ENCODE measurements at places on chromosomes 12 and 14.
A peak's percentile ranks its signal among the peaks of the same experiment; 100 is the strongest.

GRCh38 chr14:44564908-44565307, 57.8 kb upstream of the FSCB start:
- no peak for DNase-seq

DNA sequence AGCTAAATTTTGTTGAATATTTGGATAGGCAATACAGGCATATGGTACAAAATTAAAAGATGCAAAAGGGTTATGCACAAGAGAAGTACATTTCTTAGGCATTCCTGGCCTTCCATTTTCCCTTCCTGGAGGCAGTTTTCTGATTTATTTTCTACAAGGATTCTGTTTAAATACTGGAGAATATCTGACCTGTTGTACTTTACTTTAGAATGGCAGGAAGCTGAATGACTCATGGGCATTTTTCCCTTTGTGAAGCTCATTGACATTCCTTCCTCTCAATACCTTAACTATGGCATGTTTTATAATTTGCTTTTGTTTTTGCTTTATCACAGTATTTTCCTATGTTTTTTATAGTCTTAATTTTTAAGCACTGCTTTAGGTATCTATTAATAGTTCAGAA, 62.7 kb downstream of the RCOR1 start:
- DNase-seq: no peak

- DNase-seq: no peak
These were observed 124.8 kb downstream of the HMGA2 start for GRCh38 chr12:65949009-65949623.

GRCh38 chr14:75273272-75274049, 5.2 kb upstream of the FOS start:
- DNase-seq: no peak

DNA sequence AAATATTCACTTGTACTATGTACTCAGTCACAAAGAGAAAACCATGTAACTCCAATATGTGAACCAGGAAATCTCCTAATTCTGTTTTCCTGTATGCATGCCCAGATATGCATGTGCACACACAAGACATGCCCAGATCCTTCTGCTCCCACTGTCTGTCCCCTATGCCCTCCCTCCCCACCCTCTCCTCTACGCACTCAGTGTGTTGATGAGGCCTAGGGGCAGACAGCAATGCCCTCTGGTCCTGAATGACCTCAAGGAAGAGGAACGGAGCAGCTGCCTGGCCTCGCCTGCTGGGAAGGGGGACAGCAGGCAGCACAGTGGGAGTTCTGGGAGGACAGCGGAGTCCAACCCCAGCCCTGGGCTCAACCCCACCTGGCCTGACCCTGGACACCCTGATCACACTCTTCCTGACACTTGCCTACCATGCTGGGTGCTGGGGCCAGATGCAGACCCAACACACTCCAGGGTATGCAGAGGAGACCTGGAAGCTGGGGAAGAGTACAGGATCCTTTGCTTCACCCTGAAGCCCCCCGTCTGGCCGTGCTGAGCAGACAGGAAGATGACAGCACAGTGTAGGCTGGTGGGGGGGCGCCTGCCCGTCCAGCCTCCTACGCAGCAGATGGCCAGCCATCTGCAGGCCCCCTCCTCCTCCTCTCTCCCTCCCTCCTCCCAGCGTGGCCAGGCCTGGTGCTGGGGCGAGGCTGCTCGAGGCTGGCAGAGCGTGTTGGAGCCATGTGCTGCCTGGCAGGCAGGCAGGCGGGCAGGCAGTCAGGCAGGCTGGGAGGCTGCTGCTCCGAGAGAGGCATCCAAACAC, 106.6 kb upstream of the NCOR2 start:
- DNase-seq: peak; percentile 95

DNA sequence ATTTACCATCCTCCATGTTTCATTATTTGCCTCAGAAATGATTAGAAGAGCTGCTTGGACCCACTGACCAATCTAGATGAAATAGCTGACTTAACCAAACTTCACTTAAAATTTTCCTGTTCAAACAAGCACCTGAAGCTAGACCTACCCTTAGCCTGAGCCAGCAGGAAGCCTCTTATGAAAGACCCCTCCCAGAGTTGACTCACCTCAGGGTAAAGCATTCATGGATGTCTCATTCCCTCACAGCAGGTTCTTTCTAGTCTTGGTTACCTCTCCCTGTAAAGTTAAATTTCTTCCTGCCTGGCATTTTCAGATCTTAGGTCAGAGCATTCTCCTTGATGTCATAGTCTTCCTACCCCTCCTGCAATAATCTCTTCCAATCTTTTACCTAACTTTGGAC, 1209.8 kb downstream of the FLRT2 start:
- DNase-seq: no peak

- DNase-seq: no peak
These were observed 240.9 kb downstream of the FBXL14 start for GRCh38 chr12:1353451-1353850.

DNA sequence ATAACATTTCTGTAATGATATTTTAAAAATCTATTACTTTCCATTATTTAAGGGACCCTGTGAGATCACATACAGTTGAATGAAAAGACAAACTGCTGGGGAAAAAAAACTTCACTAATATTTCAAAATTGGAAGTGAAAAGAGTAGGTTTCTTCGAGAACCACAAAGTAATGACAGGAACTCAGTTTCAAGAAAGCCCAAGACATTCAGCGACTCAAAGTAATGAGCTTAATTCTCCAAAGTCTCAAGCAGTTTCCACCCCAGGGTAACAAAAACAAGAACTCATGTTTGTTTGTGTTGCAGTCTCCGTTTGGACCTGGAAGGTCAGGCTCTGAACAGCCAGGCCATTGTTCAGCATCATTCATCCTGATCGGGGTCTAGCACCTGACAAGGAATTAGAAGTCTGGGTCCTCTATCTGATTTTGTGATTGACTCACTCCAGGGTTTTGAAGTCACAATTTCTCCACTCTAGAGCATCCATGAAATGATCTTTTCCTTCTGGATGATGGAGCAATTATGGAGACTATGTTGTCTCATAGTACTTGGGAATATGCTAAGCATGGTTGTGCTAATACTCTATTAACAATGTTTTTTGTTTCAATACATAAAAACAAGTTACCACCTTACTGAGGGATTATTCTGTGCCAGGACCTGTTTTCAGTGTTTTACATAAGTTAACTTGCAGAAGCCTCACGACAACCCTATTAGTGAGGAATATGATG, 126.9 kb downstream of the SLC25A21 start:
- DNase-seq: no peak

DNA sequence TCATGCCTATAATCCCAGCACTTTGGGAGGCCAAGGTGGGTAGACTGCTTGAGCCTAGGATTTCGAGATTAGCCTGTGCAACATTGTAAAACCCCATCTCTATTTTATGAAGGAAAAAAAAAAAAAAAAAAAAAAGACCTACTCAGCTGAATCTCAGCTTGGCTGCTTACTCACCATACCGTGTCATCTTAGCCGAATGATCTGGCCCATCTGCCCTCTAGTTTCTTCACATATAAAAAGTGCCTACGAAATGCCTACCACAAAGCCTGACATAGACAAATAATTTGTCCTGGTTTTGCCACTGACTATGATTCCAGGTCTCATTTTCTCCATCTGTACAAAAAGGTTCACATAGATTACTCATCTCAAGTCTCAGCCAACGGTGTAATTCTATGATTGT, 10.1 kb downstream of the DIABLO start:
- no peak for DNase-seq

- no peak for DNase-seq
These were observed 95.7 kb downstream of the PTPN11 start for GRCh38 chr12:112514456-112514855.

DNA sequence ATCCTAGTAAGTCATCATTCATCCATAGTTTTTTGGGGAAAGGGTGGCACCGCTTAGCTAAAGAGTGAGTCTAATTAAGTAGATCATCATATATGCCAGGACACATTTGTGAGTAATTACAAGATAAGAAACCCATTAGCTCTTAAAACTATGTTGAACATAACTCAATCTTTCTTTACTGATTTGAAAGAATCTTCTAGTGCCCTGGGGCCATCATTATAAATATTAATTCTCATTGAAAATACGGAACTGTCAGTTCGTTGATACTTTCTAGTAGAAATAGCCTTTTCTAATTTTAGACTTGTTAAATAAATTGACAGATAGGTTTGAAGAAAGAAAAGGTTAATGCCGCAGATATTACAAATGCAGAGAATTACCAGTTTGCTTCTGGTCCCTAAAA, 312.6 kb downstream of the NELL2 start:
- DNase-seq: no peak

- DNase-seq: no peak
These were observed 49.9 kb downstream of the KCNMB4 start for GRCh38 chr12:70415987-70416386.

DNA sequence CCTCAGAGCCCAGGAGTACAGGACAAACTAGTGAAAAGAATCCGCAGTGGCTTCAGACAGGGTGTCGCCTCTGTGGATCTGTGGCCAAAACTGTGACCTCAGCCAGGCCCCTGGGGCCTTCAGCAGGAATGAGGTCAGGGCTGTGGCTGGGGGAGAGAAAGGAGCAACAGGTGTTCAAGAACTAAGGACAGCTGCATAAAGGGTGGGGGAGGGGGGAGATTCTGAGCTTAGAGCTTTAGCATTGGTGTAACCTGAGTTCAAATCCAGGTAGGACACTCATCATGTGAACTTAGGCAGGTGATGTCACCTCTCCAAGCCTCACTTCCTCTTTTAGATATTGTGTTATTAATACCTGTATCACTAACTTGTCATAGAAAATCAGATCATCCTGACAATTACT, 40.9 kb upstream of the CORO1C start:
- DNase-seq: peak; percentile 48

DNA sequence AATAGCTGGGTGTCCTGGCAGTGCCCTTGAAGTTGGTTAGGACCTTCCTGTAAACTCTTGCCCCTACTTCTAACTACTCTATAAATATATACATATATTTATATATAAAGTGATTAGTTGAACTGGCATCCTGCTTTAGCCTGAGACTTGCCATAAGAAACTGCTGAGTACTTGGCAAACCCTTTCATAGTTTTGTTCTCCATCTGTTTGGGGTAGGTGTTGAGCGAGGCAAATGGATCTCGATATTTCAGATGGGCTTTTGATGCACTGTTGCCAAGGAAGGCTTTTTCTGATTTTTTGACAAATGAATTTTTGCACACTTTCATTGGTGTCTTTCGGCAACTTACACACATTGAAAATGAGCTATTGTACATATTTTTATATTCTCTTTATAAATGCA, 10.4 kb downstream of the CALM1 start:
- DNase-seq: no peak

GRCh38 chr14:92651106-92651757, 97.2 kb downstream of the LGMN start:
- no peak for DNase-seq
